ENCODE measurements at places on chromosomes 6 and 20.

DNA sequence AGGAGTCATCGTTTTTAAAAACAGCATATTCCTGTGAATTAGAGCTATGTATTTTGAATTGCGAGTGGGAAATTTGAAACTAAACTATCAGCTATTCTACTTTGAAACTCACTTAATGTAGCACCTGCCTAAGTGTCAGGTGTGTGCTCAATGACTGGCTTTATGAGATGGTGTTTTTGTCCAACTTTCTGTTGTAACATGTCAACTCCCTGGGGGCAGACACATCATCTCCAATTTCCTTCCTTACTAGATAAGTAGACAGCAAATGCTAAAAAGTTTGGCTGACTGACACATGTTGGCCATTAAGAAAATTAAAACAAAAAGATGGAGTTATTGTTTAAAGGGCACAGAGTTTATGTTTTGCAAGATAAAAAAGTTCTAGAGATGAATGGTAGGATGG lies 226.9 kb downstream of the TFAP2B start:
- DNase-seq = no peak

DNA sequence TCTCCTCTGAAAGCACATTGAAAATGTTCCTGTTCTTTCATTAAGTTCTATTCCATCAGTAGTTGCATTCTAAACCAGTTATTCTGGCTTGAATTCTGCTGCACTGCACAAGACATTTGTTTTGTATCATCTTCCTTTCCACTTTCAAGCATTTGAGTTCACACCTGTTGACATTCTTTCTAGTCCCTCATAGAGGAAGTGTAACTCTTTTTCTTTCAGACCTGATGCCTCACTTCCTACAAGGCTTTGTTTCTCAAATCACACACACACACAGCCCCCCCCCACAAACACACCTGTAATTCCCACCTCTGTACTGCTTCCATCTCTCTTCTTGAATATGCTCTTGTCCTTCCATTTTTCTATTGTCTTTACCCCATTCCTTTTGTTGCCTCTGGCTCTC lies 50.9 kb downstream of the CCN2 start:
- DNase-seq = no peak

DNA sequence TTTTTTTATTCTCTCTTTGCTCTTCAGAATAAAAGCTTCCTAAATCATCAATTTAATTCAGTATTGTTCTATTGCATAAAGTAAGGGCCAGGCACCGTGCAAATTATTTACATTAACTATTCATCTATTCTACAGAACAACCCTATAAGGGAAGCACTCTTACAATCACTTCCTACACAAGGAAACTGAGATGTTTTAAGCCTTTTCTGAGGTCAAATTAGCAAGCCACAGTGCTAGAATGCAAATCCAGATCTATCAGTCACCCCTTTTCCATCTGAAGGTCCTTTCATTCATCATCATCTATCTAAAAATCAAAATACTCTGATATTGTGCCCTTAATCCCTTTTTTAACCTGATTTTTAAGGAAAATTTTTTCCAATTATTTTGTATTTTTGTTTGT lies 31.2 kb downstream of the FRK start:
- DNase-seq = no peak

- no peak for DNase-seq
These were observed 59.8 kb upstream of the MYL9 start for GRCh38 chr20:36481380-36482043.

DNA sequence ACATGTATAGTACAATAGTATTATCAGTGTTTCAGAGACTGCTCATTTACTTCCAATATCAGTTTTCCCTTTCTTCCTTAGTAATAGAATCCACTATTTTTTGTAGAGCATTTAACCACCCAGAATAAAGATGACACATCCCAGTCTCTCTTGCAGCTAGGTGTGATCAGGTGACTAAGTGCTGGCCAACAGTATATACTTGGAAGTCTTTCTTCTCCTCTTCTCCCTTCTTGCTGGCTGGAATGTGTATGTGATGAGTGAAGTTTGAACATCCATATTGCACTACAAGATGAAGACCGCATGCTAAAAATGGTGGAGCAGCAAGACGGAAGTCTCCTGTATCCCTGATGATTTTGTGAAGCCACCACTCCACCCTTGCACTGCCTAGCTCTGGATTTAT lies 14.5 kb upstream of the BTBD9 start:
- no peak for DNase-seq

DNA sequence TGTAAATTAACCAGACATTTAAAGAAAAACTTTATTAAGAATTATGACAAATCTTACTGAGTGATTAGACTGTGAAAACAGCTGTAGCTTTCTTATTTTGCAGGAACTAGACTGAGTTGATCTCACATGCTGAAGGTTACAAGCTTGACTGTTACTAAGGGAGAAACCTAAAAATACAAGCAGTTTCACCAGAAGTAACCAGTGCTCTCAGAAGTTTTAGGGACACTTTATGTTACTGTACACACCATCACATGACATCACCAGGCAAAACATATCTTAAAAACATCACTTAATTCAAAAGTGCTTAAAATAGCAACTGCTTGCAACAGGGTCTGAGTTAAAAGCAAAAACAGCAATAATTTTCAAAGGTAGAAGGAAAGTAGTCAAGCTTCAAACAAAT lies 5.4 kb downstream of the FBXO30 start:
- DNase-seq = no peak

DNA sequence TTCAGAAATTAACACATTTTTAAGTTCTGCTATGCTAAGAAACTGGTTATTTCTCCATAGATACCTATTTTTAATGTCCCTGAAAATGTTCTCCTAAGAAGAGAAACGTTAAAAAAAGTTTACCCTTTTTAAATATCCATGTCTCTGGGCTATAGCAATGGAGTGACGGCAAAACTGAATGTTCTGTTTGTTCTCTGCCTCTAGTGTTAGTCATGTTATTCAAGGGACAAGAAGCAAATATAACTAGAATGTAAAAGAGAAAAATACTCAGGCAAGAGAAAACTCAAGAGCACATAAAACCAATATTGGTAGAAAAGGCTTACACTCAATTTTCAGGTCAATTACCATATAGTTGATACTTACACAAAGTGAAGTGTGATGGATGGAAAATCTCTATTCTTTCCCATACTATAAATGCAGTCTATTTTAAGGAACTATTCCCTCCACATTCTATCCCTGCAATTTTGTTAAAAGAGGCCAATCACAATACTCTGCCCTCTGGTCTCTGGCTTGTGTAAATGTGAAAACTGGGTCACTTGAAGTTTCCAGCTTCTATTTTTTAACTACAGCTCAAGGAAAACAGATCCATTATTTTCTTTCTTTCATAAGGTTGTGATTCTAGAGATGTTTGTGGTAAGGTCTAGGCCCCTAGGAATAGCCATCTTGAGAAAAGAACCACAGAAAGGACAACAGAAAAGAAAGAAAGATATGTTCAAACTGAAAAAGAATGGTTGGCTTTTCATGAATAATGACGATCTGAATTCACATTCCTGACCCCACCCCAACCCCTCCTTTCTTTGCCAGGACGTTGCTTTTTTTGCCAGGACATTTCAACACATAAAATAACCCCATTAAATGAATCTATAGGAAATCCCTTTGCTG lies 200.3 kb upstream of the FAM83B start:
- DNase-seq = no peak

DNA sequence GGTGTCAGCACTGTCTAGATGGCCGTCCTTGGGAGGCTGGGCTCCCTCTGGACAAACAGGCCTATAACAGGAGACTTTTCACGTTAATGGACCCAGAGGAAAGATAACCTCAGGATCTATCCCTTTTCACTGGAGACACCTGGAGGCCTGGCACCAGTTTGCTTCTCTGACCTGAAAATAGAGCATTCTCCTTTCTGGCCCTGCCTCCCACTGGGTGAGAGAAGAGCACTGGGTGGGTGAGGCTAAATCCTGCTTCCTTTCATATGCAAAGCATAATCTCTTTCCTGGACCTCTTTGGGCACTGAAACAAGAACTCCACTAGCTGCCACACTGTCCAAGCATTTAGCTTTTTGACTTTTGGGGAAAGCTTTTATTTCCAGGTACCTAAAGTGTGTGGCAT lies 78.3 kb downstream of the FOXO3 start:
- DNase-seq = no peak

DNA sequence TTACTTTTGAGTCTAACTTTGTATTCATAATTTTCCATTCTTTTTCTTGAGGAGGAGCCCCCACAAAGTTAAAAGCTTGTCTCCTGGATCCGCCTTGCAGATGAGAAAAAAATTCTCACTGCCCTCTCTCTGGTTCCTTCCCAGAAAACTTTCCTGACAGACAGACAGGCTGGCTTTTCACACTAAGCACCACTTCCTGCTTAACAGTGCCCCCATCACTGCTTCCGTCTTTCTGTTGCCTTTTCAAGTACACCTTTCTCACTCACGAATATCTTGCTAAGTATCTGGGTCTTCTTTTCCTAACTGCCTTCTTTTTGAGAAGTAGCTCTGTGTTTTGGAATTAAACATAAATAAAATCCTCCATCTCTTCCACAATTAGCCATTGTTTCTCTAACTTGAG lies 19.8 kb upstream of the LMBRD1 start:
- no peak for DNase-seq

- no peak for DNase-seq
These were observed 81.0 kb downstream of the EDN1 start for GRCh38 chr6:12371151-12371550.

DNA sequence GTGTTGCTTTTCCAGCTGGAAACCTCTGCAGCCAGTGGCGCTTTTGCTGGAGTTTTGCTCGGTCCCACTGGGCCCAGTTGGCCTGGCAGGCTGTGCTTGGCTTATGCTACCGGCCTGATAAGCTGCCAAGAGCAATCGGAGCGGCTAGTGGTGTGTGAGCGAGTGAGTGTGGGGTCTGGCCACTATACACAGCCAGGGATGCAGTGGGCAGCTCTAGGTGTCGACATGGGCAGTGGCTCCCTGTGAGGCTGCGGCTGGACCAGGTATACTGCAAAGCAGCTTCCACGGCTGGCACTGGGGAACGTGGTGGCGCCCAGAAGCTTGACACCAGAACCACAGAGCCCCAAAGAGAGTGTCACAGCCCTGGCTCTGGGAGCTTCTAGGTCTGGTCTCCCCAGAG lies 996.5 kb downstream of the GRIK2 start:
- no peak for DNase-seq

GRCh38 chr6:104614394-104614793 lies 245.3 kb downstream of the HACE1 start:
- no peak for DNase-seq

- peak; percentile 78 for DNase-seq
These were observed 103.2 kb upstream of the FOXP4 start for GRCh38 chr6:41442800-41443501.

GRCh38 chr6:162849269-162849668 lies 121.5 kb downstream of the PACRG start:
- no peak for DNase-seq

DNA sequence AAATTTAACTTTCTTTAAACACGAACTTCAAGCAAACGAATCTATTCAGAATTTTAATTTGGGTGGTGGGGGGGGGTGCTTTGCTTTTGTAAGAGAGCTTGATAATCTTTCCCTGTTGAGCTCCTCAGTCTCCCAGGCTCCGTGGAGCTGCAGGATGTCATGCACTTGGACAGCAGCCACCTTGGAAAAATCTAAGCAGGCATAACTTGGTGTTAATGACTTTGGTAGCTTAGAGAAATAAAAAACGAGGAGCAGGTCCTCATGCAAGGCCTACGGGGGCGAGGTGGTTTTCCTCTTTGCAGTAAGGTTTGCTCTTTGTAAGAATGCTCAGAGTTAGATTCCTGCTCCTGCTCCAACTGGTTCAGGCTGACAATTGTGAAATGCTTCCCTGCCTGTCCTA lies 102.3 kb downstream of the EDN1 start:
- no peak for DNase-seq

- DNase-seq = peak; percentile 42
These were observed 128.9 kb upstream of the PMEPA1 start for GRCh38 chr20:57838670-57839151.

DNA sequence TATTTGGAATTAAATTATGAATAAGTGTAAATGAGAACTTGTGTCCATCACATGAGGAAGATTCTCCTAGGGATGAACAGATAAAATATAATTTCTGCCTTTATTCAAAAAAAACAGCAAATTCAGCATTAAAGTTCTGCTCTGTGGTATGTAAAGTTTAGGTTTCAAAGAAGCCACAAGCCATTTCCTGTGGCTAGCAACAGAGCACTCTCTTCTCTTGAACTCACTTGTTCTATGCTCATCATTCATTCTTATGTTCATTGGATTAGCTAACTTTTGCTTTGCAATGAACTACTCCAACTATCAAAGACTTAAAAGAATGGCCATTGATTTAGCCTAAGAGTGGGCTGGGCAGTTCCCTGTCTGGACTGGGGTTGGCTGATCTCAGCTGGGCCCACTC lies 20.8 kb upstream of the SNRPB2 start:
- no peak for DNase-seq

GRCh38 chr6:55281215-55281614 lies 46.1 kb upstream of the GFRAL start:
- DNase-seq = no peak

DNA sequence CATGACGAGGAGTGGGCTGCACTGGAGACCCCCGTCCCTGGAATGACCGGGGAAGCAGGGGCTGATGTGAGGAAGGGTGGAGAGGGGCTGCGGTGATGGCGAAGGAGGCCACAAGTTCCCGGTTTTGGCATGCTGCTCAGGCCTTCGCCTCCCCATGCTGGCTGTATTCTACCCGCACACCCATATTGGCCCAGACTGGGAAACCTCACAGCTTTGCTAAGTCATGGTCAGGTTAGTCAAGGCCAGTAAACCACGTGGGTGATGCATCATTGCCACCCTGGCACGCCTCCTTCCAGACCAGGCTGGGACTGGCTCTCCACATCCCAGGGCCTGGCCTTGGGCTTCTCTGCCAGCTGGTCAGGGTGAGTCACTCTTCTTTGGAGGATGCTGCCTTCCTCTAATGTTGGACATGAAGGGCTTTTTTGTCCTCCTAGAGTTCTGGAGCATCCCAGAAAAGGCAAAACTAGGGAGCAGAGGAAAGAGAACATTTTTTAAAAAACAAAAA lies 53.8 kb downstream of the PCNA start:
- DNase-seq = no peak

DNA sequence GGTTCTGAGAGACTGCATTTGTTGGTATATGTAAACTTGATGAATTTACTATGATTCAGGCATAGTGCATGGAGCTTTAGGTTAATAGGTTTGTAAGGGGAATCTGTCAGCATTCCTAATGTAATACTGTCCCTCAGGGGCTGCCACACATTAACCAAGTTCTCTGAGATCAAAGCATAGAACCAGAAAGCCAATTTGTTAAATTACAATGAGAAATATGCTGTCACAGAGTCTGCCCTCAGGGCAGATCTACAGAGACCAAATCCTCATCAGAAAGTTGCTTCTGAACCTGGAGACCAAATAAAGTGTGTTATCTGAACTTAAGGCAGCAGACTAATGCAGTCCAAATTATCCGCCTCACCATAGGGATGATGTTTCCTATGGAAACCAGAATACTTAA lies 250.8 kb upstream of the HTR1E start:
- DNase-seq = no peak

DNA sequence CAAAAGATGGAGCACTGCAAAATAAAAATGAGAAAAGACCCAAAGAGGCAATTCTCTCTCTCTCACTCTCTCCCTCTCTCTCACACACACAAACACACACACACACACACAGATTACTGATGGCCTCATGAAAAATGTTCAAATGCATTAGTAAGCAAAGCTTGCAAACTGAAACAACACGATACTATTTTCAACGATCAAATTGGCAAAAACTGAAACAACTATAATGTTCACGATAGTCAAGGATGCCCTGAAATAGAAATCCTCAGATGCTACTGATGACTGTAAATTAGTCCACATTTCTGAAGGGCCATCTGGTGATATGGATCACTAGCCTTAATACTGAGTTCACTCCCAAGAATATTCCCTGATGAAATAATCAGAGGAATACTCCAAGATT lies 100.8 kb downstream of the TRERF1 start:
- no peak for DNase-seq

GRCh38 chr6:3506751-3507383 lies 50.0 kb upstream of the SLC22A23 start:
- no peak for DNase-seq
